ENCODE measurements at places on chromosomes 7 and 10.

- peak; percentile 60 for DNase-seq
These were observed 22.8 kb downstream of the CYP17A1 start for GRCh38 chr10:102814453-102814871.

DNA sequence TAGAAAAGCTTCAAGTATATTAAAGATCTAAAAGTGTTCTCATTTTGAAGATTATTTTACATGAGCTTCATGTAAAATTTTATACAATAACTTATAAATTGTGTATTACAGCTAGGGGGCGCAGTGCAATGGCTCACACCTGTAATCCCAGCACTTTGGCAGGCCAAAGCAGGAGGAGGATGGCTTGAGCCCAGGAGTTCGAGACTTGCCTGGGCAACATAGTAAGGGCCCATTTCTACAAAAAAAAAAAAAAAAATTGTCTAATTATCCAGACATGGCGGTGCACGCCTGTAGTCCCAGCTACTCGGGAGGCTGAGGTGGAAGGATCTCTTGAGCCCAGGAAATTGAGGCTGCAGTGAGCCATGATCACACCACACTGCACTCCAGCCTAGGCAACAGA lies 16.6 kb downstream of the ACBD5 start:
- DNase-seq, result peak; percentile 70

GRCh38 chr10:119500123-119500795 lies 42.3 kb downstream of the RGS10 start:
- DNase-seq, result no peak

GRCh38 chr10:44294726-44295412 lies 90.0 kb downstream of the CXCL12 start:
- no peak for DNase-seq

DNA sequence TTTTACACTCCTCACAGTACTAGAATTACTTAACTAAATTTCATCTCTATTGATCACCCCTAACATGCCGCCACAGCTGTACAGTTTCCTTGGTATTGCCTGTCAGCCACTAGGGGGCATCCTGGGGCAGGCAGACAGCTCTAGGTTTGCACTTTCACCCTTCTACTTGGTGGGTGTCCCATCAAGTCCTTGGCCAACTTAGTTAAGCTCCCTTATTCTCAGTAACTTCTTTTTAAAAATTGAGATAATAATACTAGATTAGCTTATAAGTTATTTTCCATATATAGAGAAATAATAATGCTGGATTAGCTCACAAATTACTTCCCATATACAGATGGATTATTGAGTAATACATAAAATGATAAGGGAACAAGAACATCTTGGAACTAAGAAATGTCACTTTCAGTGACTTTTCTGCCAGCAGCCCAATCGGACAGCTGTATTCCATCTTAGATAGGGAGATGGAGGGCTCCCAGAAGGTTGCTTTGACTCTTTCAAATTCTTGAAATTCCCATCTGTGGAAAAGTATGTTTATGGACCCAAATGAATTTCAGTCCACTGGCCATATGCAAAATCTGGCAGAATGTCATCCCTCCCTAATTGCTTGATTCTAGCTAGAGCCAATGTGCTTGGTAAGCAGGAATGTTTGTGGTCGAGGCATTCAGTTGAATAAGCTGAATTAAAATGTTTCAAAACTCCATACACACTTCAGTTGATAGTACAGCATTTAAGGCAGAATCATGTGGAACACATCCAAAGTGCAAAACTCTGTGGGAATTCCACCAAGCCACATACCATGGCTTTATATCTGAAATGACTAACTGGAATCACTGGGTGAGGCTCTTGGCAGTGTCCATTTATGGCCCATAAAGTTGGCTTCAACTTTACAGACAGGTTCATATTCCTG lies 309.7 kb downstream of the CSTF2T start:
- peak; percentile 43 for DNase-seq
